Tongue (tissue), 3 donors: ENCODE measurements at places on chromosomes 2 and 18.

GRCh38 chr2:222319586-222320435, 21.0 kb upstream of the PAX3 start:
- DNase-seq = peak; percentile 50

DNA sequence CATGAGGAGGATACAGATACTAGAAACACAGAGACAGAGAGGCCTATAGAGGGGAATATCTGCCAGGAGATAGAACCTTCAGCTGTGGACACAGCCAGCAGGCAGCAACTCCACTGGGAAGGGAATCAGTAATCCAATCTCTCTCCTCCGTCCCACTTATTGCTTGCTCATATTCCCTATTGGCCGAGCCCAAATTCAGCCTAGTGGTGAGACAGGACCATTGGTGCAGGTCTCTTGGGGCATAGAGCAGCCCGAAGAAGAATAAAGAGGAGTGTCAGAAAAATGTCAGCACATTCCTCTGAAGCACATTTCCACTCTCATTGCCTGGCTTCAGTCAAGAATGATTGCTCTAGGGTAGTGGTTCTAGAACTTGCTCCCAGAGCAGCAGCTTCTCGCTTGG, 1091.5 kb upstream of the GYPC start:
- no peak for DNase-seq

DNA sequence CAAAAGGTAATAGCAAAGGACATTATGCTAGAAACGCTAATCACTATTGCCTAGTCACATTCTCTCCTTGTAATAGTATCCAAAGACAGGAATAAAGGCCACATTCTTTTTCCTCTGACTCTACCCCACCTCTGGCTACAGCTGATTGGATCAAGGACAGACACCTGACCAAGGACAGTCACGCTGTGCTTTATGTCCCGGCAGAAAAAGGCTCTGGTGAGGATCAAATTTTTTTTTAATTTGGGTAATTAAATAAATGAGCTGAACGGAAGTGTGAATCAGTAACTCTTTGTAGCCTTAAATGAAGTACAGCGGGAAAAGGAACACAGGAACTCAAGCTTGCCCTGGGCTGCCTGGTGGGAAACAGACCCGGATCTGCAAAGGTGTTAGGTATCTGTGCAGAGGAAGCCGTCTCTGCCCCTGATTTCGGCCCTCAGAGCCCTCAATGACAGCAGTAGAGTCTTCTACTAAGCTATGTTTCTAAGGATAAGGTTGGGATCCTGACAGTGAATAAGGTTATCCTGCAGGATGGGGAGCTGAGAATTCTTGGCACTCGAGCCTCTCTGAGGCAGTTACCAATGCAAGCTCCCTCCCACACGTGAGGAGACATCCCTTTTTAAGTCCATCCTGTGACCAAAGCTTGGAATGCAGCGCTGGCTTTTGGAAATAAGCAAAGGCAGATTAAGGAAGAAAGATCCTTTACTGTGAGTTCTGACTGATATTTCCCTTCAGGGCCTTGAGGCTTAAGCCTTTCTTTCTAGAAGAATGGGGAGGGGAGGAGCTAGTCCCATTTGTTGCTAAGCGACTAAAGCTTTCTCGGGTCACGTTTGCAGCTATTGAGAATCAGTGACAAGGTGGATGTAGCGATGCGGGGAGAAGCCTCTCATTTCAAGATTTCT, 37.8 kb upstream of the IKZF2 start:
- peak; percentile 57 for DNase-seq

DNA sequence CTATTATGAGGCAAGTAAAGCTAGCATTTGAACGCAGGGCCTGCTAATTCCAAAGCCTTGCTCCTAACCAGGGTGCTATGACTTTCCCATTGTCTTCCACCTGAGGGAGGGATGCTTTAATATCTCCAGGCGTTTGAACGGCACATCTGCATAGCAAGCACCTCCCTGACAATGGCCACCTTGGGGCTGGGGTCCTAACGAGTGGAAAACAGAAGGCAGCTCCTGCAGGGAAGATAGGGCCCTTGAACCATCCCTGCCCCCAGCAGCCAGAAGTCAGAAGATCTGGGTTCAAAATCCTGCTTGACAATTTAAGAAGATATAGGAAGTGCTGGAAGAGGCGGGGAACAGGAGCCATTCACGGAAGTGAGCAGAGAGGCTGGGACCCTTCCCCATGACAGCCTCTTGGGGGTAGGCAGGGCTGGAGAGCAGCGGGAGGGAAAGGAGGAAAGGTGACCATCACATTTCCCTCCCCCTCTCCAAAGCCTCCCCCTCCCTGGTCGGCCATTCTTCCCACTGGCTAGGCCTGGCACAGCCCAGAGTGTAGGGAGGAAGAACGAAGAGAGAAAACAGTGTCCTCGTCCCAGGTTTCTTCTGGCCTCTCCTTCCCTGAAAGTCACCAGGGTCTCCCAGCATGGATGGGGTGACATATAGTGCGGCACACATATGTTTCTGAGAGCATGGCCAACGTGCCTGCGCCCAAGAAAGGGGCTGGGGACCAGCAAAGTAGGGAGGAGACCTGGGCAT, 73.5 kb downstream of the EMX1 start:
- DNase-seq = no peak

- peak; percentile 12 for DNase-seq
Measured at GRCh38 chr2:132766573-132766972, 96.6 kb upstream of the LYPD1 start.

DNA sequence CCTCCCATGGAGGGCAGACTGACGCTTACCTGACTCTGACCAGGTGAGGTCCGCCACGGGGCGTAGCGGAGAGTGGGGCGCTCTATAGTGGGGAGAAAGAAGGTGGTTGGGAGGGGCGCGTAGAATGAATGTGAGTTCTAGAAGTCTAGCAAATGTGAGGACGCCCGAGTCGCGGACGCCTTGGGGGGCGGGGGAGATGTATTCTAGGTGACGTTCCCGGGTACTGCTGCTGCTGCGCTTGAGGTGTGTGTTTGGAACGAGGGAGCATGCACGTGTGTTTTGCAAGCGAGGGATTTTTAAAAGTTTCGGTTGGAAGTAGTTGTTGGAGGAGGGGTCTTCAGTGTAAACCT, 758 bp downstream of the RIF1 start:
- peak; percentile 46 for DNase-seq

- no peak for DNase-seq
Measured at GRCh38 chr18:32717126-32717525, 55.7 kb downstream of the KLHL14 start.

DNA sequence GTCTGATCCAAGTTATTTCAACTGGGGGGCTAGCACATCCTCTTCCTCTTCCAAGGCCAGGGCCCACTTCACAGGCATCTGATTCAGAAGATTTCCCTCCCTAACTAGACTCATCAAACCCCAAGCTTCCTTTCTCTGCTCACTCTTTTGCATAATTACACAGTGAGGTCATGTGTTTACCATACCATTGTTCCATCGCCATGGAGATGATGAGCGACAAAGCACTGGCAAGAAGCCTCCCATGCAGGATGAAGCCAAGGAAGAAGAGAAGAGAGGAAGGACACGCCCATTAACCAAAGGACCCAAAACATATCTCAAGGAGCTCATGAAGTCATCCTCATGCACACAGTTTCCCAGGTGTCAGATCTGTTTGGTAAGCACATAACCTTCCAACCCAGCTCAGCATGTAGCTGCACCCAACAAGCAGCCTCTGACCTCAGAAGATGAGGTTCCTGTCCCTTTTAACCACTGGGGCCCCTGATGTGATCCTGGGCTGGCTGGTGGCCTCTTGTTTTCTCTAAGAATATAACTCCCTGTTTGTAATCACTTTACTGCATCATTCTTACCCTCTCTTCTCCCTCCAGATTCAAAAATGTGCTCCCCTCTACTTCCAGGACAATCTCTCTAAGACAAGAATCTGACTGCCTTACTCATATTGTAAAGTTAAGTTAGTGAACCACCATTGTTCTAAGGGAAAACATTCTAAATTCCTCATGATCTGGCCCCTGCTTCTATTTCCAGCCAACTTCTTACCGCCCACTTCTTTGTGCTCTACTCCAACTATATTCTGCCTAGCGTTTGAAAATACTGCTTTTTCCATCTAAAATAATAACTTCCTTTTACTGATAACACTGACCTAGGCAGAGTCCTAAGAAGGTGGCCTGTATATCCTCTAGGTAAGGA, 190.1 kb downstream of the TTC32 start:
- peak; percentile 86 for DNase-seq

DNA sequence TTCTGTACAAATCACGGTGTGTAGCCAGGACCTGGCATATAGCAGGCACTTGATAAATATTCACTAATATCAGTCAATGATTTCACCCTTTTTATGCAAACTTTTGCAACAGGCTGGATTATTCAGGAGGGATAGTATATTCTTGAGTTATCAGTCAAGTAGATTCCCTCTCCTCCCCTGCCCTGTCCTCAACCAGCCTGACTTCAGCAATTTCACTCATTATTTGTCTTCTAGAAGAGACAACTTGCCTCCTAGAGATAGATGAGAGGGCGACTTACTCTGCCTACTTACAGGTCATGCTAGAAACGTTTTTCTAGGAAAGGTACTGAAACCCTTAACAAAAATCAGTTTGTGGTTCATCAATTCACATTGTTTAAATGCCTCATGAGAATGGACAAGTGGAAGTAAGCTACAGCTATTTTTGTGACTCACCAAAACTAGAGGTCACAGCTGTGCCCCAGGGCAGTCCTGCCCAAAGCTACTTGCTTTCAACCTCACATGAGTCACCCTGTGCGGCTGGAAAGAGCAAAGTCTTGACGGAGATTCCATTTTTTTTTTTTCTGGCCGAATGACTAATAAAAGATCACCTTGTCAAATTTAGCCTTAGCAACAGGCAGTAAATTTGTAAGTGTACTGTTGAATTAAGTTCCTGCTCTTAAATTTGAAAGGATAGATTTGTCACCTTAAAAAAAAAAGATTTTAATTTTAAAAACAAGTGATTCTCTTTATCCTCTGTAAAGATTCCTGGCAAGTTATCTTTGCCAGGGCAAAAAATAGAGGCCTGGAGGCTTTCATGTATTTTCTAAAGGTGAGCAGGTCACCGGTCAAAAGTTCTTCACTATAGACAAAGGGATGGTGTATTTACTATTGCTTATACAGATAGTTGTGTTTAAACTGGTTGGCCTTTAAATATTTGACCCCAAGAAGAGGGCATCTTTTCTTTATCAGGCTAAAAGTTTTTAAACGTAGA, 109.0 kb upstream of the SLC35G4 start:
- no peak for DNase-seq

DNA sequence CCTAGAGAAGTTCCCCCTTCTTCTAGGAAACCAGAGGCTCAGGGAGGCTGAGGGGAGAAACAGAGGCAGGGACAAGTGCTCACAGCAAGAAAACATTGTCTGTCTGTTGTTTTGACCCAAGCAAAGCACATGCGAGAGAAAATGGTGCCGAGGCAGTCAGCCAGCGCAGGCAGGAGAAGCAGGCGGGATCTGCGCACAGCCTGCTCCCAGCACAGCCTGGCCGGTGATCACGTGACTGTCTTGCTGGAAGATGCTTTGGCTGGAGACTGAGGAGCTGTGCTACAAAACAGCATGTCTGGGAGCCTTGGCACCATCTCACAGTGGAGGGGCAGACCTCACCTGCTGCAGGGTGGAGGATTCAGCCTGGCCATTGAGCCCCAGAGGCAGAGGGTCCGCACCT, 93.7 kb upstream of the MYCN start:
- DNase-seq = no peak

DNA sequence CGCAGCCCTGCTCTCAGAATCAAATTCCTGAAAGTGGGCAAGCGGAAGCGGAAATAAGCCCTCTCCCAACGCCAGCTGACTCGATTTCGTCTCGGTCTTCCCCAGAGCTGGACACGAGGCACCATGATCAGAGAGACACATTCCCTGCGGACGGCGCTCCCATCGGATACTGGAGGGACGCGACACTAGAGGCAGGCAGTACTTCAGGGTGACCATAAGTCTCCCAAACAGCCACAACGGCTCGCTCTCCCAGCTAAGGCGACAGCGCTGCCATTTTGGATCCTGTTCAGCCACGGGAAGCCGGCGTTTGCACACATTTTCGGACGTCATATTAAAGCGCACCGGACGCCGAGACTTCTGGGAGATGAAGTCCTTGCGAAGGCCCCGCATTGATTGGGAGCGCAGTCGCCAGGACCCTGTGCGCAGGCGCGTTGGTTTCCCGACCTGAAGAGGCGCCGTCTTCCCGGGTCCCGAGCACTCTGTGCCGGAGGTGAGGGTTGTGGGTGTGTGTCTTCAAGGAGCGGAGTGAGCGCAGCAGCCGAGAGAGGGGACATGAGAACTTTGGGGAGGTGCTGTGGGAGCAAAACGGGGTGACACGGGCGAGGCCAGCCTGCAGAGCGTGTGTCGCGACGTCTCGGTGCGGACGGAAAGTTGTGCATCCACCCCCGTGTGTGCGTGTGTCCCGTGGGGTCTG, at the start of gene ZNF2:
ZNF2 (plus strand) TSS at position 439 of the 694 bp plus-strand sequence. CDS start 10,418 bp downstream, outside the sequence.
- DNase-seq = peak; percentile 100

DNA sequence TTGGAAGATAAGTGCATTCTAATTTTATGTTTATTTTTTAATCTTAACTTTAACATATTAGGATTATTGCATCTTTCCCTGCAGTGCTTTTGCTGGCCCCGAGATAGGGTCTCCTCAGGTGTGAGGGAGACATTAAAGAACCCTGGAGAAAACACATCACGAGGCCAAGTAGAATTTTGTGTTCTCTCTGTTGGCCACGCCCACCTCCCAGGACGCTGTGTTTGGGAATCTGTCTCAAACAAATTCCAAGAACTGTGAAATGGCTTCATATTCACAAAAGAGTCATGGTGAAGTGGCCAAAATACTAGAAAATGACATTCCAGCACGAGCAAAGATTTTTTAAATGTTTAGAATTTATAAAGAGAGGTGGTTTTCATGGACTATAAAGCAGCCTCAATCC, 27.3 kb downstream of the RNF144A start:
- no peak for DNase-seq

DNA sequence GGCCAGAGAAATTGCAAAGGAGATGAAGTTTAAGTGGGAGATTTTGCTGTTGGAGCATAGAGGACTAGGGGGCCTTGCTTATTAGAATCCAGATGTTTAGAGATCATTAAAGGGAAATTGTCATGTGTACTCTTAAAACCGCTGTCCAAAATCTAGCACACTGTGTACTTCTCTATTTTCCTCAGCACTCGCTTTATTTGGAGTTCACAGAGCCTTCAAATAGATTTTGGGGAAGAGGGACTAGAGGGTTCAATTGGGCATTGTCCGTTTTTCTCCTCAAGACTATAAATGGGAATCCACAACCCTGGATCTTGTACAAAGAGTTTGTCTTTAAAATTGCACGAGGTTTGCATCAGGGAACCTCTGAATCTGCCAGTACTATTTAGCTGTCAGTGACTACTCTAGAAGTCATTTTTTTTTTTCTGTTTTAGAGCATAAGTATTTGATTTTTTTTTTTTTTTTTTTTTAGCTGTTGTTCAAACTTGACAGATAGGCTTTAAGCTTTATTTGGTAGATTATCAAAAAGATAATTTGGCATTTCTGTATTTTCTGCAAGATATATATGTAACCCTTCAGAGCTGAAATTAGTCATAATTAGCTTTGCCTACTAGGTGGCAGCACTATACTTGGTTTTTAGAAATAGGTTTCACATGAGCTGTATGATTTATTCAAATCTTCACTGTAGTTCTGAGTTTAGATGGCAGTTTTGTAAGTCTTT, 14.2 kb downstream of the PMS1 start:
- DNase-seq = peak; percentile 56

DNA sequence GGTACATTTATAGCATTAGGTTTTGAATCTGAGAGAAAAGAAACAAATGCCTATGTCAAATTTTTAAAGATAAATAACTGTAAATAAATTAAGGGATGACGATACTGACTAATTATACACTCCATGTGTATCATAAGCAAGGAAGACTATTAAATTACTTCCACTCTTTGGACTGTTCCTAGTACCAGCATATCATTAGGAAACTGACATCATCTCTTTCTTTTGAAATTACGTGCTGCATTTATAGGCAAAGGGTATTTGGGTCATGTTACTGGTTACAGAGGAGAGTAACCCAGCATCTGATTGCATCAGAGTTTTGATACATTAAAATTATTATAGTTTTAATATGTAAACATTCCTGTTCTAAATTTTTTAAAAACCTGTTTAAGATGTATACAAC, 309.7 kb downstream of the XIRP2 start:
- no peak for DNase-seq
